ENCODE measurements at places on chromosomes 13 and 19.

DNA sequence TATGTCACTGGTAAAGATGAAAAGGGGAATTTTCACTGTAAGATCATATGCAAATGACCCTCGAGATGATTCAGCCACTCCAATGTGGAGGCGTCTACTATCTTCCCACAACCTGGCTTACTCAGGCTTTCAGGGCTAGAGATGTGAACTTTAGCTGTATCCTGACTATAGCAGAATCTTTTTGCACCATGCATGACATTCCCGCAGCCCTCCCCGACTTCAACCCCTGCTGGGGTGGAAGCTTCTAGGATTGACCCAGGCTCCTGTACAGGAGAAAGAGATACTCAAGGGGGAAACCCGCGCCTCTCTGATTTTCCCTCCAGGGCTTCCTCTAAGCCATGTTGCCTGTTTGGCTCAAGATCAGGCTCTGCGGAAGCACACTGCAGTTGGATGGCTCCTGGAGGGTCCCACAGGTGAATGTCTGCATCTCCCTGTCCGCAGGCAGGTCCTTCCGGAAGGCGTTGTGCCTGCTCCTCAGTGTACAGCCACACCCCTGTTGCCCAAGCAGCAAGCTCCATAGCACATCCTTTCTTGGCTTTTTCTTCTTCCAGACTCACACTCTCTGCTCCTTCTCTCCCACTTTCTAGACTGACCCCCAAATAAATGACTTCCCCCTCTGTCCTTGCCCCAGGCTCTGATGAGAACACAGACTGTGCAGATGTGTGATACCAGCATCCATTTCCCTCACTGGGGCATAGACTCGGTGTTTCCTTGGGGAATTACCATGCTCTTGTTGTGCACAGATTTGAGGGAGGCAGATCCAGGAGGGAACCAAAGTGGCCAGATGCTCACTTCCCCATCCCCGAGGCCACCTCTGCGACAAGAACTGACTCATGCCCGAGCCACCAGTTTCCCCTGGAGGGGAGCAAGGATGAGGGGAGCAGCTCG, 29.1 kb upstream of the POP4 start:
- no peak for DNase-seq

DNA sequence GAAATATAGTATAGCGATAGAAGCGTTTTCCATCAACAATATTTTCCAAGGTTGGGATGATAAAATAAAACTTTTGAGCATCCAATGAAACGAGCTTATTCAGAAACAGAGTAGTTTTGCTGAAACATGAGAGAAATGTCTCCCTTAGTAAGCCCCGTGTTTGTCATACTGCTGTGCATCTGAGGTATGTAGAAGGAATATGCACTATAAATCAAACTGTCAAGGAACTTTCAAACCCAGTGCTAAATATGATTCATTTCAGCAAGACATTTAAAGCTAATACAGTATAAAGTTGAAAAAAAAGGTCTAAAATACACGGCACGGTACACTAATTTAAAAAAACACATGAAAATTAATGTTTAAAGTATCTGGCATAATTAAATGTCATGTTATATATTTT, 546.2 kb downstream of the SLITRK5 start:
- no peak for DNase-seq

- peak; percentile 95 for DNase-seq
Measured at GRCh38 chr13:113927661-113928581, 46.0 kb downstream of the C13orf46 start.

DNA sequence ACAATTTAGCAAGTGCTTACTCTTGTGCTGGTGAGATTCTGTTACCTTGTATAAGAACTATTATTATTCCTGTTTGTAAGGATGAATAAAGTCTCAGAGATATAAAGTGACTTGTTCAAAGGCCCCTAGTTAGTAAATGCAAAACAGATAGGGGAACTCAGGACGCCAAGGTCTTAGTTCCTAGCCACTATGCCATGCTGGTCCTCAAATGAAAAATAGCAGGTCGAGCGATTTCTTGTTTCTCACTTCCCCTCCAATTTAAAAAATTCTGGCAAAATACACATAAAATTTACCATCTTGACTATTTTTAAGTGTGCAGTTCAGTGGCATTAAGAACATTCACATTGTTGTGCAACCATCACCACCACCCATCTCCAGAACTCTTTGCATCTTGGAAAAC, 1.1 kb downstream of the TECR start:
- DNase-seq = no peak

DNA sequence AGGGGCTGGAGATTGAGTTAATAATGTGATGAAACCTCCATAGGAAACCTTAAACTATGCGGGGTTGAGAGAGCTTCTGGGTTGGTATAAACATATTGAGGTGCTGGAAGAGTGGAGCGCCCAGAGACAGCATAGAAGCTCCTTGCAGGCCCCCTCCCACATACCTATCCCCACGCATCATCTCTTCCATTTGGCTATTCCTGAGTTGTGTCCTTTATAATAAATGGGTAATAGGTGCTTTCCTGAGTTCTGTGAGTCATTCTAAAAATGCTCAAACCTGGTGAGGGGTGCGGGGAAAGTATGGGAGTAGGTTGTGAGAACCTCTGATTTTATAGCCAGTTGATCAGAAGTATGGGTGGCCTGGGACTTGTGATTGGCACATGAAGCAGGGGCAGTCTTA, 14.6 kb downstream of the CCDC122 start:
- DNase-seq = no peak

- no peak for DNase-seq
Measured at GRCh38 chr13:30520571-30520970, 54.8 kb upstream of the HMGB1 start.

- peak; percentile 23 for DNase-seq
Measured at GRCh38 chr19:48569814-48570213, 17.8 kb downstream of the SULT2B1 start.

GRCh38 chr13:80235967-80236302, 105.0 kb downstream of the SPRY2 start:
- no peak for DNase-seq

GRCh38 chr13:99966064-99966805, 5.3 kb downstream of the ZIC5 start:
- DNase-seq = no peak

DNA sequence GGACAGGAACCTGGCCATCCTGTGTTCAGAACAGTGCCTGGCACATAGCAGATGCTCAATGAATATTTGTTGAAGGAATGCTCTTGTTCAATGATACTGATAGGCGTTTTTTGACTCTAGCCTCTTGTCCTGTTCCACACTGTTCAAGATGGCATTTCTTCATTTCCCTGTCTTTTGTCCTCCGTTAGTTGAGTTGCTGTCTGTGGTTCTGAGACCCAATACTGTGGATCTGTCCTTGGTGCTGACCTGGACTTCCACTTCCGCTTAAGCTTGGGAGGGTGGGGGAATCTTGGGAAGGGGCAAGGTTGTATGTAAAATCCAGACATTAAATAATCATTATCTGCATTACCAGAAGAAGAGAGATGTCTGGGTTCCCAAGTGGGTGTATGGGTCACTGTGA, 8.3 kb upstream of the KCNN4 start:
- no peak for DNase-seq

DNA sequence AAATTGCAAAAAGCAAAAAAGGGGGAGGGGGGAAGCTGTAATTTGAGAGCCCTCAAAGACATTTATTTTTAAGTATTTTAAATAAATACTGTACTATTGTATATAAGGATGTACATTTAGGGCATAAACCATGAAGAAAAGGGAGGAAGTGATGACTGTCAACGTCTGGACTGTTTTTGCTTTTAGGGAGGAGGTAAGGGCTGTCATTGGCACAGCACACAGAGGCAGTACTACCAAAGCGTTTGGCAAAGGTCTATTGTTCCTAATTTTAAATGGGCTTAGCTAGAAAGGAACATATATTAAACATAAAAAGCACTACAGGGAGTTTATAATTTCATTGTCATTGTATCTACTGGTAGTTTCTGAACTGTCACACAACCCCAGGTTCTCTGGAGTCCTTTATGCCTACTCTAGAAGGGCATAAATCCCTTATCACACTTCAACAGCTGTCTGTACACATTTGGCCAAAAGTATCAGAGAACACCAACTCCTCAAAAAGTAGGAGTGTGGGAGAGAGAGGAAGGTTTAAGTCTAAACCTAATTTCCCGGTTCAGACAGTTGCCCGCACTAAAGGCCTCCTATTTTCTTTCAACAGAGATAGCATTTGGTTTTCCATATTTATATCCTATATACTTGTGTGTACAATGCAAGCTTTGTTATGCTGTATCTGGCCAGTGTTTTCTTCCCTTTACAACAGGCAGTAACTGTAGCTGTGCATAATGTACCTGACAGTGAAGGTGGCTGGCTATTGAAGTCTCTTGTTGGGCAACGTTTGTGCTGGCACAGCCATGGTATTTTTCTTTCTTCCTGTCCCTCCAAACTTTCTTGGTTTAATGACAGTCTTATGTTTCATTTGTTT, 406.2 kb downstream of the KLF5 start:
- no peak for DNase-seq

DNA sequence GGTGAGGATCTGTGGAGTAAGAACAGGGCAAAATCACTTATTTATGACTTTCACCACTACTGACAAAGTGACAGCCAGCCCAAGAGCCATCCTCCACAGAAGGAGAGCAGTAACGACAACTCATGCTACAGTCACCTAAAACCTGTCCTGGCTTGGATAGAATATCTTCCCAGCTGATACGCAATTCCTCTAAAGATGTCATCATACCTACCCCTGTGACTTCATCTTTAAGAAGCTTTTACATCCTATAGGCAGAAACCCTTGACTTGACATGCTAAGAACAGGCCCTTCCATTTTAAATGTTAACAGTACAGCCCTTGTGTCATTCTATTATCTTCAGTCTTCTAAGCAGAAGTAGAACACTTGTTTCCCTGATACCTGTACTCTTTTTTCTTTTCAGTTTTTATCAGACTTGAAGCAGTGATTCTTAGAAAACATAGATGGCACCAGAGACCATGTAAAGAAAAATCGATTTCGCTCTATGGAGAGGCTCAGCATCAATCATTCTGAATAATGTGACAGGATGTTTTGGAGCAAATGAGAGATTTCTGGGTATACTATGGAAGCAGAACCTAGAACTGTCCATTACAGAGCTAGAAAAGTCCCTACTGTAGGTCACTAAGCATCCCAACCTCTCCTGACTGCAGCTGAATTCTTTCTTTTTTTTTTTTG, 20.1 kb downstream of the STOML3 start:
- no peak for DNase-seq

DNA sequence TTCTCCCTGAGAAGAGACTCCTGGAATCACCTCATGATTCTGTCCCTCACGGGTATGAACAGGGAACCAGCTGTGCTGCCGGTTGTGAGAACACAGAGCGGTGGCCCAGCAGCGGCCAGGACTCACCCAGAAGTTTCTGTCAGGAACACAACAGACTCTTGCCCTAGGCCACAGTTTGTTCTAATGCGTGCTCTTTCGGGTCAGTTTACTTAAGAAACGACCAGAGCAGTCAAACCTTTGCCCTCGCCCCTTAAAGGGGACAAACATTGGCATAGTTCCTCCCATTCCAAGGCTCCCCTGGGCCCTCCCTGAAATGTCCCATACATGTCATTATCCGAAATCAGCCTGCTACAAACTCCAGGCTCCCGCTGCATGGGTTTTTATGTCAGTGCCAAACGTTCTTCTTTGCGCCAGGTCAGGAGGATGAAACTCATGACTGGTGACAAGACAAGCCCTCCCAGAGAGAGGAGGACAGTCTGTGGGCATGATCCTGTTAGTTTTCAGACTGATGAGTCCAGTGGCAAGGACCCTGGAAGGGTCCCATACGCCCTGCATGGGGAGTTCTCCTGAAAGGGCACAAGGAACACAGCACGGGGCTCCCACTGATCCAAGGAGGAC, 18.3 kb downstream of the ZIC5 start:
- no peak for DNase-seq
